ENCODE measurements at places on chromosomes 7 and 10.

- no peak for DNase-seq
Observed at GRCh38 chr10:33781606-33782395, 447.3 kb upstream of the NRP1 start.

- no peak for DNase-seq
Observed at GRCh38 chr10:84924131-84924530, 595.7 kb downstream of the CCSER2 start.

GRCh38 chr10:122191936-122192541 is 79.1 kb upstream of the BTBD16 start:
- no peak for DNase-seq

GRCh38 chr10:104563548-104563947 is 77.5 kb upstream of the SORCS3 start:
- DNase-seq, result no peak

DNA sequence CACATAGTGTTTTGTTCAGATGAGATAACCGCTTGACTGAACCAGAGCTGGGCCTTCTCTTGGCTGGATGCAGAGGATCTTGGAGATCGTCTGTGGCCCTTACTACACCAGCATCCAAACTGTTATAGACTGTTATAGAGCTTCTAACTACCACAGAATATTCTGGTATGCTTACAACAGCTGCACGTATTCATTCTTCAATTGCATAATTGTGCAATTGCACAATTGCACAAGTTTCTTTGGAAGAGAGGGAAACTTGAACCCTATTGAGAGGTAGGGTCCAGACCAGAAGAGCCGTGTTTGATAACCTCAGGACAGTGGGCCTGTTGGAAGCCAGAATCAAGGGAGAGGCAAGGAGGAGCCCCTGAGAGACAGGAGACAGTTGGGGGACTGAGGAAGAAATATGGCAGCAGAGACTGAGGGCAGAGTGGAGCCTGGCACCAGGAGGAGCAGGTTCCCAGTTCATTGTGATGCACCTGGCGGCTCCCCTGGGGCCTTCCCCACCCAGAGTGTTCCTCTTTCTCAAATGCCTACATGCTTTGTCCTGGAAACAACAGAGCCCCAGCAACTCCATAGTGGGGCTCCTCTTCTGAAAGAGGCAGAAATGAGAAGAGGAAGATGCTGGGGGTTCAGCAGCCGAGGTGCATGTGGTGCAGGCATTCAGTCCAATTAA is 64.1 kb downstream of the PTPRZ1 start:
- DNase-seq, result no peak

DNA sequence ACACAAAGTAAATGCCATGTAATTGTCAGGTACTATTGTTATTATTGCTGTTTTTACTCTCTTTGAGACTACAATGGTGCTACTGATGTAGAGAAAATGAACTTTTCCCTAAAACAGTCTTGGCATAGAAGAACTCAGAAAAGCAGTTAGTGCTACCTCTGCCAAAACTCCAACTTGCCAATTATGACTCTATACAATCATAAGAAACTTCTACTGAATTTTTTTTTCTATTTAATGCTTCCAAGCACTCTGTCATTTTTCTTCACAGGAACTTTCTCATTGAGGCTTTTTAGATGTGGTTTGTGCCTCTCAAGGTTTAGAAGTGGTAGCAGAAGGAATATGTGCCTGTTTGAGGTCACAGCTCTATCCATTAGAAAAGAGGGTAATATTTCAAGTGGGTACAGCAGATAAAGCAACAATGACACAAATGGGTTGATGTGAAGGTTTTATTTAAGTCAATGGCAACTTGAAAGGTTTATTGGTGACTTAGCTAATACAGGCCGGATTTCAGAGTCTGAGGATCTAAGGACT is 64.0 kb upstream of the FERD3L start:
- DNase-seq, result no peak

- no peak for DNase-seq
Observed at GRCh38 chr10:44382131-44382858, 2.6 kb downstream of the CXCL12 start.

DNA sequence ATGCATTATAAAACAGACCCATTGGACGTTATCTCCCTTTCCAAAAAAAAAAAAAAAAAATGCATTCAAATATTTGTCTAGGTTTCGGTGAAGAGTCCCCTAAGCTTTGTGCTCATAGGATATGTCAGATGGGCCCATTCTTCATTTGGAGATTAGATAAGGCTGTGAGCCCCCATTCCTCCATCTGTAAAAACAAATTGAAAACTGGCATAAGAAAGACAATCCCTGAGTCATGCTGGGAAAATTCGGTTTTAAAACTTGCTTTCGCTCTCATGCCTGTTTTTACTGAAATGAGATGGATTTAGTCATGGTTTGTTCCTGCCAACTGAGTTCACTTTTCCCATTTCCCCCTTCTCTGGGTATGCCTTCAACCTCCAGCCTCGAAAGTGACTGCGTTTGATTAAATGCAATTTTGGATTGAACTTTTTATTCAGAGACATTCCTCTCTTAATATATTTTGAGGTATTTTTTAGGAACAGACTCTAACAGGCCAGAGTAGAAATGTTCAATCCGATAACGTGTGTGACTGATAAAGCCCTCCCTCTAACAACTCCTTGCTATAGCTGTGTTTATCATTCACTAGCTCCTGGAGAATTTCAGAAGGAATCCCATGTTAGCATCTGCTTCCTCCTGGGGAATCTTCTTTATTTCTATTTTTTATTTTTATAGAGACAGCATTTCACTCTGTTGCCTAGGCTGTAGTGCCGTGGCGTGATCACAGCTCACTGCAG is 190.9 kb upstream of the LYZL2 start:
- DNase-seq, result no peak

- no peak for DNase-seq
Observed at GRCh38 chr10:28577506-28577905, 44.6 kb downstream of the WAC start.

GRCh38 chr10:35470925-35471315 is 134.2 kb upstream of the GJD4 start:
- no peak for DNase-seq

All from AG04449 (cell line).